ENCODE measurements at places on chromosomes 12 and 14. TPM values are rescaled to one million over a fixed set of nuclear protein-coding genes. Genes with fewer than 3 reads are reported as not detected.

Gene NTN4
- 2.6 TPM for polyA plus RNA-seq

Gene TMEM121
- 5.4 TPM for polyA plus RNA-seq

Gene PAH
- 1.6 TPM for polyA plus RNA-seq

Gene KRT71
- polyA plus RNA-seq = not detected

Gene ACYP1
- polyA plus RNA-seq = 67.7 TPM

Gene ACOT4
- polyA plus RNA-seq = 2.4 TPM

Gene KRT82
- not detected for polyA plus RNA-seq

Gene PLEKHG7
- polyA plus RNA-seq = not detected

Gene CFAP73
- polyA plus RNA-seq = not detected

Gene SLC5A8
- not detected for polyA plus RNA-seq

Gene IFNG-AS1
- not detected for polyA plus RNA-seq

Gene LTB4R2
- 3.0 TPM for polyA plus RNA-seq

Gene AGAP2
- polyA plus RNA-seq = 37.8 TPM

Gene DDX55
- 6.9 TPM for polyA plus RNA-seq

Gene C14orf180
- polyA plus RNA-seq = not detected

Gene SPIC
- not detected for polyA plus RNA-seq

Gene RFX4
- polyA plus RNA-seq = 5.5 TPM

Gene GLIPR1
- polyA plus RNA-seq = 2.2 TPM

Gene COX14
- 59.5 TPM for polyA plus RNA-seq

Gene CMKLR1
- polyA plus RNA-seq = 1.6 TPM

Gene TAS2R10
- not detected for polyA plus RNA-seq

Gene EML1
- 13.4 TPM for polyA plus RNA-seq

Gene PKP2
- 16.0 TPM for polyA plus RNA-seq

Gene GDF3
- polyA plus RNA-seq = not detected

Gene PTHLH
- 0.58 TPM for polyA plus RNA-seq

Gene ITPK1
- polyA plus RNA-seq = 168 TPM

Gene CLECL1
- not detected for polyA plus RNA-seq

Gene VRTN
- polyA plus RNA-seq = not detected

Measured in brain (organoid and tissue), 16 donors.